ENCODE measurements at places on chromosomes 3 and 15.

GRCh38 chr15:101702077-101702476, 22.2 kb downstream of the TARS3 start:
- no peak for DNase-seq

GRCh38 chr15:52466716-52467115, 62.0 kb downstream of the MYO5A start:
- DNase-seq, result no peak

DNA sequence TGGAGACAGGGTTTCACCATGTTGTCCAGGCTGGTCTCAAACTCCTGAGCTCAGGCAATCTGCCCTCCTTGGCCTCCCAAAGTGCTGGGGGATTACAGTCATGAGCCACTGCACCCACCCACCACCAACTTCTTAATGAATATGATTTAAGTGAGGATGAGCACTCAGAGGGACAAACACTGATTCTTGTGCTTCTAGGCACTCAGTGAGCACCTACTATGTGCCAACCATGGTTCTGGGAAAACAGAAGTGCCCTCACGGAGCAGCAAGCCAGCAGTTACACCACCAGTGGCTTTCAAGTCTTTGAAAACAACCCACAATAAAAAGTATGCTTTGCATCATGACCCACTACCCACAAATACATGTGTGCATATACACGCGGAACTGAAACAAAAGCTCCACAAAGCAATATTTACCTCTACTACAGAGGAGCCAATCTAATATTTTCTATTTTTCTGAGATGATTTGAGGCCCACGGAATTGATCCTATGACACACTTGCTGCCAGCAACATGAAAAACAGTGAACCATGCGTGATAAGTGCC, 91.9 kb downstream of the MEGF11 start:
- no peak for DNase-seq

DNA sequence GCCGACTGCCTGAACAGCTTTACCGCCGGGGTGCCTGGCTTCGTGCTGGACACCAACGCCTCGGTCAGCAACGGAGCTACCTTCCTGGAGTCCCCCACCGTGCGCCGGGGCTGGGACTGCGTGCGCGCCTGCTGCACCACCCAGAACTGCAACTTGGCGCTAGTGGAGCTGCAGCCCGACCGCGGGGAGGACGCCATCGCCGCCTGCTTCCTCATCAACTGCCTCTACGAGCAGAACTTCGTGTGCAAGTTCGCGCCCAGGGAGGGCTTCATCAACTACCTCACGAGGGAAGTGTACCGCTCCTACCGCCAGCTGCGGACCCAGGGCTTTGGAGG, 815 bp downstream of the SPINT1 start:
- DNase-seq, result no peak

DNA sequence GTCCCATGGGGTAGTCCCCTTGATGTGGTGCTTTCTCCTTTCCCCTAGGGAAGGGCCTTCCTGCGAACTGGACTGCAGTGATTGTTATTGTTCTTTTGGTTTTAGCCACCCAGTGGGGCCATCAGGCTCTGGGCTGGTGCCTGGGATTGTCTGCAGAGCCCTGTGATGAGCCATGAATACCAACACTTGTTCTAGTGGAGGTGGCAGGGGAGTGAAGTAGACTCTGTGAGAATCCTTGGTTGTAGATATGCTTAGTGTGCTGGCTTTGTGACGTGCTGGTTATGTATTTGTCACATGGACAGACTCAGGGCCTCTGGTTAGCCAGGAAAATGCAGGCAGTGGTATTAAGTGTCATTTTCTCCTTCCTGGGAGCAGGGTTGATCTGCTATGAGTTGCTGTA, 51.8 kb upstream of the NDUFB4 start:
- no peak for DNase-seq

DNA sequence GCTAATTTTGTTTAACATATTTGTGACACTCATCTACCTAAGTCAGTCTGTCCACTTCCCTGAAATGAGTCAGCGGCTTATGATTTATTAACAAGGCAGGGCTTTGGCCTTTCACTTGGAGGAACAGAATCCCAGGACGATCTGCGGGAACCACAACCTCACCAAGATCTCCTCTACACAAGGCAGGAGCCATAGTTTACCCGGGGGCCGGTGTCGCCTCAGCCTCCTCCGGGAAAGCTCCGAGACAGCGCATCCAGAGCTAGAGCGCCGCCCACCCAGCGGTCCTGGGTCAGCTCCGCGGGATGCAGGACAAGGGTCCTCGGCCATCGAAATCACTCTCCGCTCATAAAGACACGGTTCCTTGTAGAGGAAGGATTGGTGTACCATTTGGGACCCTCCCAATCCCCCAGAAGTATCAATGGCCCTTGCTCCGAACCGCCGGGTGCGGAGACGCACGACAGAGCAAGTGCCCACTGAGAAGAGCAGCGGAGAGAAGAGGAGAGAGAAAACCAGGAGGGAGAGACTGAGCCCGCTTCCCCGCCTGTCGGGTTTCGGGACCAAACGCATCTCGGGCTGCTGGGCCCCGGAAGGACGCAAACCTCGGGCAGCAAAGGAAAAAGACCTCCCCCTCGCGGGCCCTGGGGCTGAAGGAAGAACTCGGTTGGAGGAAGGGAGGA, 13.1 kb upstream of the ALCAM start:
- peak; percentile 50 for DNase-seq

DNA sequence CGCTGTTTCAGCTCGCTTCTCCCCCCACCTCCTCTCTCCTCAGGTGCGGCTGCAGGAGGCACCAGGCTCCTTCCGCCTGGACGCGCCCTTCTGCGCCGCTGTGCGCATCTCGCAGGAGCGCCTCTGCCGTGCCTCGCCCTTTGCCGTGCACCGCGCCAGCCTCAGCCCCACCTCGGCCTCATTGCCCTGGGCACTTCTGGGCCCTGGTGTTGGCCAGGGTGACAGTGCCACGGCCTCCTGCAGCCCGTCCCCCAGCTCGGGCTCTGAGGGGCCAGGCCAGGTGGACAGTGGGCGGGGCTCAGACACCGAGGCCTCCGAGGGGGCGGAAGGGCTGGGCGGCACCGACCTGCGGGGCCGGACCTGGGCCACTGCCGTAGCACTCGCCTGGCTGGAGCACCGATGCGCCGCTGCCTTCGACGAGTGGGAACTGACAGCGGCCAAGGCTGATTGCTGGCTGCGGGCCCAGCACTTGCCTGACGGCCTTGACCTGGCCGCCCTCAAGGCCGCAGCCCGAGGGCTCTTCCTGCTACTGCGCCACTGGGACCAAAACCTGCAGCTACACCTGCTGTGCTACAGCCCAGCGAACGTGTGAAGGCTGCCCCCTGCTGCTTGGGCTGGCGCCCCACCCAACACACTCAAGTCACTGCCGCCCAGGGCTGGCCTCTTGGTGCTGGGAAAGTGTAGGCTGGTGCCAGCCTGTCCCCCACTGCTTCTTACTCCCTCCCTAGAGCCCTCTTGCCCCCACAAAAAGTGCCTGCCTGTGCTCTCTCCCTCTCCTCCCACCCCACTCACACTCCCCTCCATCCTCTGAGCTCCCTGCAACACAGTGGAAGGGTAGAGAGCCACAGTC, 7.1 kb downstream of the ALG3 start:
- no peak for DNase-seq

DNA sequence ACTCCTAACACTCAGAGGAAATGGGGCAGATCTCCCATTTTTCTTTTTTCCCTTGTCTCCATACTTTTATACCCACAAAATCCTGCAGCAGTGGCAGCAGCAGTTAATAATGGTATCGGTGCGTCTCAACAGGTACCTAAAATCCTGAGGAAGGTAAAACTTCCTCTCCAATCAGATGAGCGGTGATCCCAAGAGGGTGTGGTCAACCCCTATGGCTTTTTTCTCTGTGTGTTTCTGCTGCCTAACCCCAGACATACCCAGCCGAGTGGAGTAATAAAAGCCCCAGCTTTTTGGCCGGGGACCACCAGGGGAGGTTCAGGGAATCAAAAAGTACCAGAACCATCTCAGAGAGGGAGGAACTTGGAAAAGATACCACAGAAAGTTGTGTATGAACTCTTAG, 9.1 kb downstream of the GK5 start:
- DNase-seq, result no peak

DNA sequence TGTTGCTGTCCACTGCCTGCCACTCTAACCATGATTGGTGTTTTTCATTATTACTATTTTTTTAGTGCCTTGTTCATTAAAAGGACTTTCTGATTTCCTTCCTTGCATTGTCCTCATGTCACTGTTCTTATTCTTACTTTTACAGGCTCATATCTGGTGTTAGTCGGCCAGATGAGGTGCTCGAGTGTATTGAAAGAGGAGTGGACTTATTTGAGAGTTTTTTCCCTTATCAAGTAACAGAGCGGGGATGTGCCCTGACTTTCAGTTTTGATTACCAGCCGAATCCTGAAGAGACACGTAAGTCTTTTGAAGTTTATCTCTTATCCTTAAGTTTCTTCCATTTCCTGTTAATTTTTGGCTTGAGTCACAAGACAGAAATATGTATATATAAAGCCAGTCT, 23.2 kb downstream of the QTRT2 start:
- DNase-seq, result no peak

- no peak for DNase-seq
These were observed 249.9 kb downstream of the DOCK3 start for GRCh38 chr3:50924638-50925037.

DNA sequence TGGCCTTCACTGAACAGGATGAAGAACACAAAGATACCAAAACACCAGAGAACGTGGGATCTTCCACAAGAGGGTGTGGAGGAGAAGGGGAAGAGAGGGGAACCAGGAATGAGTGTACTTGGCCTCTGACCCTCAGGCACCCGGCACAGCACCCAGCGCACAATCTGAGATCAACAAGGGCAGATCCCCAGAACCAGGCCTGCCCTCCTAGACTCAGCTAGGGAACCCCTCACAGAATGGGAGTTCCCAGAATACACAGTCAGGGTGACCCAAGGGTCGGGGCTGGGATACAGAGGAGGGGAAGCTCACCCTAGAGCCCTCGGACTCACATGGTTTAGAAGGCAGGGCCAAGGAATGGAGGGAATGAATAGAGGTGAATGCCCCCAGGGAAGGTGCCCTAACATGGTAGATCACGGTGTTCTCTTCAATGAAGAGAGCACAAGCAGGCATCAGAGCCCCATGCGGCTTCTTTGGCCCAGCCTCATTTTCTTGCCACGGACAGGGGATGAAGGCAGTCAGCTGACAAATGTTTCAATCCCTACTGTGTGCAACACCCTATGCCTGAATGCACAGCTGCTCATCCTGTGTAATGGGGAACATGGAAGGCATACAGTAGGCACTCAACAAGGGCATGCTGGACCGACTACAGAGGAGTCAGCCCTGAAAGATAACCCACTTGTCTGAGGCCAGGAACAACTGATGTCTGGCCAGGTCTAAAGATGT, 13.1 kb downstream of the BMF start:
- DNase-seq, result no peak

- DNase-seq, result no peak
These were observed 29.8 kb downstream of the OXNAD1 start for GRCh38 chr3:16294844-16295243.

GRCh38 chr15:57734860-57735259, 28.3 kb downstream of the POLR2M start:
- no peak for DNase-seq

DNA sequence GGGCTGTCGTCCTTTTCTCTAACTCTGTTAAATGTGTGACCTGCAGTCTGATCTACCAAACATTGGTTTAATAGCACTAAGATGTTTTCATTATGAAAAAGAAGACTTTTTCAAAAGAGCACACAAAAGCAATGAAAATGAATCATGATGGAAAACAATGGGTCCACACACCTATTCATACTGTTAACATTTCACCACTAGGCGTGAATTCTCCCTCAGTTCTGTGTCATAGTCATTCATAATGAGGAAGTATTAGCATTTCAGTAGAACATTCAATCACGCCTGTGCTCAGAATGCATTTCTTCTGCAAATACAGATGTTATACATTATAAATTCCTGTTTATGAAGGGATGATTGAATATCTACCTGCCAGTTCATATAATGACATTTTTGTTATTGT, 35.9 kb downstream of the EIF4E3 start:
- DNase-seq, result no peak

- DNase-seq, result no peak
These were observed 359.1 kb upstream of the IL12A start for GRCh38 chr3:159629329-159630084.

GRCh38 chr3:14505803-14506500, 34.2 kb downstream of the GRIP2 start:
- DNase-seq, result no peak

- DNase-seq, result no peak
These were observed 46.6 kb downstream of the TYRO3 start for GRCh38 chr15:41605566-41605965.

GRCh38 chr3:3280396-3280795, 100.9 kb upstream of the CRBN start:
- no peak for DNase-seq

GRCh38 chr15:92962914-92963313, 62.8 kb downstream of the CHD2 start:
- no peak for DNase-seq

DNA sequence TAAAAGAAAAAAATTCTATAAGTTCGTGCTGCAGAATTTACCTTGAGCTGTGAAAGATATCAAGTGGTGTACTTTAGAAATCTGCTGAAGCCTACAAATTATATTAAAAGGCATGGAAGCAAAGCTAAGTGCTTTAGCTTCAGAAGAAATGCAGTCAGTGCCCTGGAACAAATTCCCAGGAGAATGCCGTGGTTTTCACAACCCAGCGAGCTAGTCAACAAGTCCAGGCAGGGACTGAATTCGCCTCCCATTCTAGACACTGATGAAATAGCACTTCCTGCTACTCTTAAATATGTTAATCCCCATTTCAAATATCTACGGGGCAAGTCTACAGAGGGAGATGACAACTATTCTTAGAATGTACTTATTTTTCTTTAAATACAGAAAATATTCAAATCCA, 326.4 kb upstream of the IGF1R start:
- no peak for DNase-seq

GRCh38 chr3:47799733-47800132, 3.2 kb upstream of the DHX30 start:
- DNase-seq, result no peak

DNA sequence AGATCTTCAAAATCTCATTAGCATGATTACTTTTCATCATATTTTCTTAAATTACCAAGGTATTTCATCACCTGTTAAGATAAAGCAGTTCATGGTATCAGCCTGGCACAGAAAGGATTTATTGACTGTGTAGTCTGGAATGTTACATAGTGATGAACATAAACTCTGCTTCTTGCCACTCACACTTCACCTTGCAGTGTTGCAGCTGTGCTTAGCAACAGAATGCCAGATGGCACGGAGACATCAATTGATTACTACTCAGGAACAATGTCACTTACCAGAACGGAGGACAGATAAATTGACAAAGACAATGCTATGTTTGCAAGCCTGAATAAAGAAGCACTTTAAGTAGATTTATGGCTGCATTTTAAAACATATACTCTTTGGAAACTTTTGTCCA, 15.0 kb upstream of the BCHE start:
- DNase-seq, result no peak

DNA sequence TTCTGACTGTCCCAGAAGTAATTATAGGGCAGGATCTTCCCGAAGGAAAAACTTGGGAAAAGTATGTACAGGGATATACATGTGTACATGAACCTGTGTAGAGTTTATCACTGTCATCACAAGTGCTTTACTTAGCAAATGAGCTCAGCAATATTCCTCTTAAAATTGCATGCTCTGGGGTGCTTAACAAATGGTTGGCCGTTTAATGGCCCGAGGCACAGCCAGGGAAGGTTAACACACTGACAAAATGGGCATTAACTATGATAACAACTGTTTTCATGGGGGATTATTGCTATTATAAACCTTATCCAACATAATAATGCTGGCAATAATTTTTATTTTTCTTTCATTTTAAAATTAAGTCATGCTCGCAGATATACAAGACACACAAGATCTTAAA, 459.3 kb downstream of the TUSC7 start:
- DNase-seq, result no peak

Data from hindlimb muscle (tissue), 1 donor.